Left ventricle myocardium inferior (tissue), 1 donor: ENCODE measurements at places on chromosomes 1 and 21. TPM values are rescaled to one million over a fixed set of nuclear protein-coding genes. Genes with fewer than 3 reads are reported as not detected.

GRCh38 chr1:205690122-205690756, 9.9 kb upstream of the SLC45A3 start:
- DNase-seq, result no peak
- H3K36me3 ChIP-seq, result no peaks in the 10 kb centered on the region
- H3K4me3 ChIP-seq, result no peak overlapping the region
- no peaks in the 10 kb centered on the region for H3K27me3 ChIP-seq

- peaks cover 4% of the 10 kb centered on the region for H3K27me3 ChIP-seq
- no peak overlapping the region for H3K4me3 ChIP-seq
- H3K4me1 ChIP-seq, result no peaks in the 10 kb centered on the region
- H3K27ac ChIP-seq, result no peak overlapping the region
- DNase-seq, result no peak
Observed at GRCh38 chr21:31253684-31254083, 90.4 kb downstream of the TIAM1 start.

GRCh38 chr1:111776391-111776790, 20.7 kb downstream of the DDX20 start:
- H3K36me3 ChIP-seq, result peaks cover 20% of the 10 kb centered on the region
- DNase-seq, result no peak
- no peak overlapping the region for H3K4me3 ChIP-seq
- H3K27me3 ChIP-seq, result no peaks in the 10 kb centered on the region

The OR2AK2 gene
- not detected for total RNA-seq

The SMCP gene
- not detected for total RNA-seq

DNA sequence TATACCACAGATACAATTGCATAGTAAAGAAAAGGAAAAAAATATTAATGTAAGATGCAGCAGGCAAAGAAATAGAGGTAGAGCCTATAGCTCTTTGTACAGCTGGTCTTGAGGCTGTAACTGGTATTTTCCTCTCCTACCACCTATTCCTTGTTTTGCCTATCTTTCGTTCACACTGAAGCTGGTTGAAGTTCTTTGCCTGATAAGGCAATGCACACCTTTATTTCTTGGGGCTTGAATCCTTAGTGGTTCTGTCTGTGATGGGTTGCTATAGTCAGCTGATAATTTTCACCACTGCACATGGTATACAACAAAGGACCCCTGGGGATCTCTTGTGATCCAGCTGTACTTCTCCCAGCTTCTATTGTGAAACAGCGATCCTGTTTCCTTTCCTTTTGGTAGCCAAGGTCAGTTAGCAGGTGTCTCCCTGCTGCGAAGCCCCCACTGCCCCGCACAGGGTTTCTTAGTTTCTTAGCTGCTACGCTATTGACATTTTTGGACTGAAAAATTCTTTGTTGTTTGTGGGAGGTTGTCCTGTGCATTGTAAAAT, 9.9 kb upstream of the TSNAX start:
- no peaks in the 10 kb centered on the region for H3K27me3 ChIP-seq
- DNase-seq, result no peak
- H3K36me3 ChIP-seq, result no peaks in the 10 kb centered on the region
- no peaks in the 10 kb centered on the region for H3K4me1 ChIP-seq
